Ascending aorta (tissue), 2 donors: ENCODE measurements at places on chromosomes 5 and 9.

- no peak for DNase-seq
These were observed 18.3 kb downstream of the FAT2 start for GRCh38 chr5:151572657-151573368.

DNA sequence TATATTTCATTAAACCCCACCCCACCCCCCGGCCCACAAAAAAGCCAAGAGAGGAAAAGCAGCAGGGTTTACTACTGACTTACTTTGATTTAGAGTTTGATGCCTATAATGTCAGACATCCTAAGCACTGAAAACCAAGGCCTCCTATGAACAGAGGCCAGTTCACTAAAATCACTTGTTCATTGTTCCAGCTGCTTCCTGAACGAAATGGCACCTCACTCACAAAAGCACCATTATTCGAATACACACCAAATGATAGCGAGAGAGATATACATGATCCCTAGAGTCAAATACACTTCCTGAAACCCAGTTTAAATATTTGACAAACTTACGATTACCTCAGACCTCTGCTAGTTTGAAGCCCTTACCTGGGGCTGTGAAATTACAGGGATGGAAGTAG lies 66.6 kb downstream of the LPAR1 start:
- DNase-seq, result no peak

DNA sequence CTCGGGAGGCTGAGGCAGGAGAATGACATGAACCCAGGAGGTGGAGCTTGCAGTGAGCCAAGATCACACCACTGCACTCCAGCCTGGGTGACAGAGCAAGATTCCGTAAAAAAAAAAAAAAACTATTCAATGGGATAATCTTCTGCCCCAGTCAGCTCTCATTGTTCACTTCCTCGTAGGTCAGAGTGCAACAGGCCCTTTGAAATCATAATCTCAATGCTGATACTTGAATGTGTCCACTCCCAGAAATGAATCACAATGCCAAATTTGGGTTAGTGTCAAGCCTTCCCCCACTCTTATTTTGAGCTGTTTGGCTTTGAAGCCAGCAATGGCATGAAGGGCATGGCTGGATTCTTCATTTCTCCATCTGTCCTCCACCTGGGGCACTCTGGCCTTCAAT lies 610.3 kb upstream of the KLF4 start:
- DNase-seq, result no peak

DNA sequence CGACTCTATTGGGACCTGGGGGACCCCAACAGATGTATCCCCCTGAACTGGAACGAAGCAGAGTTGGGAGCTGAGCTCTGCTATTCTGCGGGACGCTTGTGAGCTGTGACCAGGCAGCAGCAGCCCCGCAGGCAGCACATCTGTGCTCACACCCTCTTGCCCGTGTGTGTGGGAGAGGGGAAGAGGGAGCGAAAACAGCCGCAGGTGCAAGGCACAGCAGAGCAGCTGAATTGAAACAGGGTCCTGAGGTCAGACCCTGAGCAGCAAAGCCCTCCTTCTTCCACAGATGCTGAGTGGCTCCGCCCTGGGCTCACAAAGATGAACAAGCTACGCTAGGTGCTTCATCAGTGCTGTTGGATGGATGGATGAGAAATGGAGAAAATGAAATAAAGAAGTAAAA lies 198.7 kb downstream of the HSPA4 start:
- no peak for DNase-seq

DNA sequence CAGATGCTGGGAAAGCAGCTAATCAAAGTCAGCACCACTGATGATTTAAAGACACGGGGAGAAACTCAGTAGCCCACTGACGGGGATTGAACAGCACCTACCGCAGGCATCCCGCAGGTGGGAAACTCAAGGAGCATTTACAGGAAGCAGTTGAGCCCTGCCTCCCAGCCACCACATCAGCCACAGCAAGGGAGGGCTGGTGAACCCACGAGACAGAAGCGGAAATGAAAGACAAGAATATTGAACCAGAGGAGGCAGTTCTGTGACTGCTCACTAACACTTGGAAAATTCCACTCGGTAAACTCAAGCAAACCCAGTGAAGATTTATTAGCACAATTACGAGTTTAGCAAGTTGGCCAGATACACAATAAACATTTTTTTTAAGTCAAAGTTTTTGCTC lies 10.6 kb upstream of the FAM163B start:
- DNase-seq, result no peak

DNA sequence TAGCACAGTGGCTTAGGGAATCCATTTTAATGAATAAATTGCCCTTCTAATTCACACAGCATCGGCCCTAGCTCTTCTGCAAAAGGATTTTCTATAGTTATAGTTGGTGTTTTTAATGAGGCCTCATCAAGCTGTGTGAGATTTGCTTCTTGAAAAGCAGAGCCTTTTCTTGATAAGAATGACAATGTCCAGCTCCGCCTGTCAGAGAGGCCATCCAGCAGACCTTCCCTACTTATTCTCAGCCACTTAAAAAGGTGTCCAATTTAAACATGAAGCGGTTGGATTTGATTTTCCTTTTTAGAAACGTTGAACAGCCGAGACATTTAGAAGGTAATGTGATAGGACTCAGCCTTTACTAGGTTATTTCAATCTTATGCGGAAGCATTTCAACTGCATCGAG lies 134.4 kb downstream of the ZNF608 start:
- no peak for DNase-seq

GRCh38 chr9:94281101-94281500 lies 22.0 kb downstream of the ZNF169 start:
- DNase-seq, result no peak

DNA sequence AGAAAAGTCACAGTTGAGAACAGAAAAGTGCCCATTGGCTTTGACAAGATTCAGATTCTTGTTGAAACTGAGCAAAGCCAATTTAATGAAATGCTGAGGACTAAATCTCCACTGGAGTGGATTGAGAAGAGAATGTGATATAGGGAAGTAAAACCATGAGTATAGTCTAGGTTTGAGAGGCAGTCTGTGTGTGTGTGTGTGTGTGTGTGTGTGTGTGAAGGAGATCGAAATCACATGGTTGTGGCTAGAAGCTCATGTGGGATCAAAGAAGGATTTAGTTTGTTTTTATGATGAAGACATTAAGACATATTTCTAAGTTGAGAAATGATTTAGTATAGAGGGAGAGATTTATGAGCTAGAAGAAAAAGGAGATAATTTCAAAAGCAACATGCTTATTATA lies 275.7 kb upstream of the DAB2 start:
- no peak for DNase-seq

- DNase-seq, result no peak
These were observed 109.2 kb upstream of the WWC1 start for GRCh38 chr5:168182269-168182668.

GRCh38 chr9:109478051-109478563 lies 20.0 kb downstream of the PTPN3 start:
- no peak for DNase-seq

DNA sequence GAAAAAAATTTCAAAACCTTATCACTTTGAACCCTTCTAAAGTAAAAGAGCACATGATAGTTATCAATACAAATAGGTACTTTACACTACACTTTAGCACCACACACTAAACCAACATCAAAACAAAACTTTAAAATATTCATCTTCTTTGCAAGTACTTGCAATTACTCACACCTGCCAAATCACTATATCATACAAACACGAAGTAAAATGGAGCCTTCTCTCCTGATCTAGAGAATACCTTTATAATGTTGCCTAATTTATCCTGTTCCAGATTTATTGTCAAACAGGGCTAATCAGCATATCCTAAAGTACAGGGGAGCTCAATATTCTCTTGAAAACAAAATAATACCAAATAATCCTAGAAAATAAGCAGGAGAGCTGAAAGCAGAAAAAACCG lies 3.0 kb downstream of the RNF145 start:
- DNase-seq, result no peak

DNA sequence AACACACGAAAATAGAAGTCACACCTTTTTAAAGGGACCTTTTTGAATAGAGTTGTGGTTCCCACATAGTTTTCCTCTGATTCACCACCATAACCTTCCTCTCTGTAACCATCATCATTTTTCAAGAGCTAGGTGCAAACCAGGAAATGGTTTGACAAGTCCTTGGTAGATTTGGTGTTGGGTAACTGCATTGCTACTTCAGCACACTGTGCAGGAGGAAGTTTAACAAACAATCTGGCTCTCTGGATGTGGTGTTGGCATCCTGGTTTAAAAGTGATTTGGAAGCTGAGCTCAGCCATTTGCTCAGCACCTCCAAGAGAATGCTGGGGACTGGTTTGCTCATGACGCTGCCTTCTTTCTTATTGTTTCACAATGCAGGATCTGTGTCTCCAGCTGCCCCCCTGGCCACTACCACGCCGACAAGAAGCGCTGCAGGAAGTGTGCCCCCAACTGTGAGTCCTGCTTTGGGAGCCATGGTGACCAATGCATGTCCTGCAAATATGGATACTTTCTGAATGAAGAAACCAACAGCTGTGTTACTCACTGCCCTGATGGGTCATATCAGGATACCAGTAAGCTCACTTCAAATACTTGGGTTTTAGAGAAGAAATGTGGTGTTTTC lies 213.1 kb downstream of the RFK start:
- no peak for DNase-seq

GRCh38 chr9:137273611-137274320 lies 3.8 kb upstream of the TOR4A start:
- no peak for DNase-seq

DNA sequence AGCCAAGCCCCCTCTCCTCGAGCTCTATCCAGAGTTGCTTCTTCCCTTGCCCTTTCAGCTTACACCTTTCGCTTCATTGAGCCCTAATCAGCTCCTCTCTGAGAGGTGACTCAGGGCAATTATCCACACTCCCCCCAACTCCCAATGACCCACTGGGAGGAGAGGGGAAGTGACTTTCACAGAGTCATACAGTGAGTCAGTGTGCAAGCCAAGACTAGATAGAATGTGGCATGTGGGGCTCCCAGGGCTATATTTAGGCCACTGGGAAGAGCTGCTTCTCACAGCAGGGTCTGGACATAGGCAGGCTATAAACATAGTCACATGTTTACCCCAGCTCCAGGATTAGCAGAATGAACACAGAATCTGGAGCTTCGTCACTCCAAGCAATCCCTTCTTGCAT lies 57.4 kb downstream of the NRG2 start:
- no peak for DNase-seq

DNA sequence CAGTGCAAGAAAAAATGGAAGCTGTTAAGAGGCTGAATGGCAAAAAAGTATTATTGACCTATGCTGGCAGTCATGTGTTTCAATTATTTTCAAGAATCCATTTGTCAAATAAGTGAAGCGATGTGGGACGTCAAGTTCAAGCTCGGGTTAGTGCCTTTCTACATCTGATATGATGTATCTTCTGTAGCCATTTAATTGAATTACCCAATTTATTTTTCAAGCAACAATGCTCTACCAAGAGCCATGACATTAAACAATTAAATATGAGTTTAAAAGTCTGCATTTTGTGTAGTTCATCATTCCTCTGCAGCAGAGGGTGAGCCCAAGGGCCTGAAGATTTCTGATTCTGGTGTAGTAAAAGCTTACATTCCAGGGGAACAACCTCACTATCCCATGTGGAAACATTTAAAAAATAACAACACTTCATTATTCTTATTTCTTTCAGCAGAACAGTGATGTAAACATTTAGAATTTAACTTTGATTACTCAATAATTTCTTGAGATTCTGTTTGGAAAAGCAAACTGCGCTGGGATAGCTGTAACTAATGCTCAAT lies 619.7 kb upstream of the ARRDC3 start:
- no peak for DNase-seq

- no peak for DNase-seq
These were observed 261.9 kb upstream of the ZNF462 start for GRCh38 chr9:106600955-106601560.

- DNase-seq, result no peak
These were observed 107.2 kb downstream of the DRD1 start for GRCh38 chr5:175336781-175337180.

GRCh38 chr9:93024646-93024910 lies 33.9 kb upstream of the SUSD3 start:
- DNase-seq, result no peak

DNA sequence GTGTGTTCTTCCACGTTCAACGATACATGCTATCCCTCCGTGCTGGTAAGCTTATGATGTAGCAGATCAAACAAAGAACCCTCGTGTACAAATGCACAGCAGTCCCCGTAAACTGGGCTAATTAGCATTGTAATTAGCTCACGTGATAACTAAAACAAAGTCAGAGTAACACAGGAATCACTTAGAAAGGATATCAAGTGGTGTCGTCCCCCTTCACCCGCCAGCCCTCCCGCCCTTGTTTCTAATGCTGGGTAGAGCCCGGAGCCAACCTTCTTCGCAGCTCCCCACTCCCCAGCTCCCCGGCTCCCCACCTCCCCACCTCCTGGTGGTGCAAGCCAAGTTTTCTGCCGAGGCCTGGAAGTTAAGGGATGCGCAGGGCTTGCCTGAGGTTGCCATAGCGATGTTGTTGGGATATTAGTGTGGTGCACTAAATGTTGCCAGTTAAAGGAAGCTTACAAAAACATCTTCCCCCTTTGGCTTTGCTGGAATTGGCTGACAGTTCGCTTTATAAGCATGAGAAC lies 357.9 kb upstream of the CCNH start:
- no peak for DNase-seq

GRCh38 chr9:128115187-128116103 lies 12.1 kb downstream of the PTGES2 start:
- DNase-seq, result no peak

- DNase-seq, result no peak
These were observed 15.4 kb downstream of the HAUS6 start for GRCh38 chr9:19087106-19088000.

GRCh38 chr5:150335778-150336177 lies 21.7 kb upstream of the TCOF1 start:
- DNase-seq, result no peak

- DNase-seq, result peak; percentile 30
These were observed 139.7 kb downstream of the GABBR2 start for GRCh38 chr9:98568909-98569469.

DNA sequence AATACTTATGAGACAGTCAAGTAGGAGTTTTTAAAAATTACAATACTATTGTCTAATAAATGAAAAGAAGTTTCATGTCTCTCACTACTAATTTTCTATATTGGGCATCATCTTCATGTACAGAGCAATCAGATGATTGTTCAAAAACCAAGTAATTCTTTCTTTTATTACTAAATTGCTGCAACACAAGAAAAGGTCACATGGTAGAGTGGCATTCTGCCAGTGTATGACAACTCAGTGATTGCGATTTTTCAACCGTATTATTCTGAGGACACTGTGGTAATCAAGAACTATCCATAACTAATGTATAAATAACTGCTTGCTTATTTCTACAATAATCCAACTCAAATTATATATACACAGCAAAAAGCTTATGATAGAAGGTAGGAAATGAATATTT lies 96.7 kb upstream of the GRHPR start:
- DNase-seq, result no peak

DNA sequence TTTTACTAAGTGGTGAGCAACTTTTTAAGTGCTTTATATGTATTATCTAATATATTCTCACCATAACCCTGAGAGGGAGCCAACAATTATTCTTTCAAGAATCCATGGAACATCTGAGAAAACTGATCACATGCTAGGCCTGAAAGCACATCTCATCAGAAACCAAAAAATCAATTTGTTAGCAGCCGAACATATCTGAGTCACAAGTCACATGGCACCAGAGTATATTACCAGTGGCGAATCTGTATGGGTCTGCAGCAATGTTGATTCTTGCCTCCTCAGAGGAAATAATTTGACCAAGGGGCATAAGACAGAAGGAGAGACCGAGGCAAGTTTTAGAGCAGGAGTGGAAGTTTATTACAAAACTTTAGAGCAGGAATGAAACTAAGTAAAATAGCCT lies 25.3 kb upstream of the SIL1 start:
- DNase-seq, result no peak
